Memory B cell (primary cell): ENCODE measurements at places on chromosomes 4 and X.

DNA sequence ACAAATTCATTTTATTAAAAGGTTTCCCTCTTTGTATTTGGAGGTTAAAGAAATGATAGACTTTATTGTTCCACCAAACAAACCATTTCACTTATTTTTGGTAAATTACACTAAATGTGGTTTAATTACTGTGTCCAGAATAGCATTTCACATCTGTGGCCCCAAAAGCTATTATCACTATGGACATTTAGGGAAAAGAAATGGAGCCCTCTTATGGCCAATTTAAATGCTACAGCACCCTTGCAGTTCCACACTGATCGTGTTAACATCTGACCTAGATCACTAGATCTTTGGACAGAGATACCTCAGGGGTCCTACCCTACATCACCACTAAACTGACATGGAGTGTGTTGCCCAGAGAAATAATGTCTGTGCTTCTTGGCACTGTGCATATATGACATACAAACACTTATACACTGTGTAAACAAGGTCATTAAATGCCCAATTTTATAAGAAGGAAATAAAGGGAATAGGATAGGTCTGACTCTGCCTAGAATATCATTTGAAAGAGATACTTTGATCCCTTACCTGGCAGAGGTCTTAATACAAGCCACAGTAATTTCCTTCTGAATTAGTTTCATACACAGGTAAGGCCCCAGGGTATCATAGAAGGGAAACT, 163.9 kb downstream of the KDR start:
- peaks cover 6% of the 10 kb centered on the region for H3K27me3 ChIP-seq
- no peak overlapping the region for H3K27ac ChIP-seq
- no peak overlapping the region for H3K4me3 ChIP-seq
- H3K4me1 ChIP-seq, result no peaks in the 10 kb centered on the region
- no peak for DNase-seq
- no peaks in the 10 kb centered on the region for H3K36me3 ChIP-seq

- peaks cover 43% of the 10 kb centered on the region for H3K4me1 ChIP-seq
- H3K27ac ChIP-seq, result peak overlapping the region; percentile 56
- peaks cover 2% of the 10 kb centered on the region for H3K36me3 ChIP-seq
- H3K4me3 ChIP-seq, result peak overlapping the region; percentile 52
- no peaks in the 10 kb centered on the region for H3K27me3 ChIP-seq
- DNase-seq, result no peak
These were observed 4.5 kb downstream of the RAB9A start for GRCh38 chrX:13693341-13693961.

DNA sequence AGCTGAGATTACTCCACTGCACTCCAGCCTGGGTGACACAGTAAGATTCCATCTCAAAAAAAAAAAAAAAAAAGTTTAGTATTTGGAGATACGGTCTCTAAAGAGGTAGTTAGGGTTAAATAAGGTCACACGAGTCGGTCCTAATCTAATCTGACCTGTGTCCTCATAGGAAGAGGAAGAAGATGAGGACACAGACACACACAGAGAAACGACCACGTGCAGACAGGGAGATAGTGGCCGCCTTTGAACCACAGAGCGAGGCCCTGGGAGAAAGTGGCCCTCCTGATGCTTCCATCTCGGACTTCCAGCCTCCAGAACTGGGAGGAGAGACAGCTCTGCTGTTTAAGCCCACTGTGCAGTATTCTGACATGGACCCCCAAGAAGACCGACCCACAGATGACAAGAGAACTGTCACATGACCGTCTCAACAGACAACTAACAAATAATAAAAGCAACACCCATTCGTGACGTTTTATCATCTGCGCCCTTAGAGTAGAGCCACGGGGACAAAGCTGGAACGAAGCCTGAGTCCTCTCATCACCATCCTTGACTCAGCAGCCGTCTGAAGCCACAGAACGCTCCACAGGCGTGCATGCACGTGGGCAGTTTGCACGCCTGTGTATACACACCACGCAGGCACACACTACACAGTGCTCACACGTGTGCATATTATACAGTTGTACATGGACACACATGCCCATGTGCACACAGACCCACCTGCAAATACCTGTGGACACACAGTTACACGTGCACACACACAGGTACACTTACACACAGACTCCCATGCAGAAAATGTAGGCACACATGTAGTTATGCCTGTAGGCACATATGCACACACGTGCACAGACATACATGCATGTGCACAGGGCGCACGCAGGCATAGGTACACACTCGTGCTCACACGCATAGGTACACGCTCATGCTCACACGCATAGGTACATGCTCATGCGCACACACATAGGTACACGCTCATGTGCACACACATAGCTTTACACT, 51.7 kb downstream of the FAM53A start:
- no peaks in the 10 kb centered on the region for H3K36me3 ChIP-seq
- peaks cover 8% of the 10 kb centered on the region for H3K27me3 ChIP-seq
- DNase-seq, result no peak
- H3K4me1 ChIP-seq, result no peaks in the 10 kb centered on the region
- no peak overlapping the region for H3K4me3 ChIP-seq

DNA sequence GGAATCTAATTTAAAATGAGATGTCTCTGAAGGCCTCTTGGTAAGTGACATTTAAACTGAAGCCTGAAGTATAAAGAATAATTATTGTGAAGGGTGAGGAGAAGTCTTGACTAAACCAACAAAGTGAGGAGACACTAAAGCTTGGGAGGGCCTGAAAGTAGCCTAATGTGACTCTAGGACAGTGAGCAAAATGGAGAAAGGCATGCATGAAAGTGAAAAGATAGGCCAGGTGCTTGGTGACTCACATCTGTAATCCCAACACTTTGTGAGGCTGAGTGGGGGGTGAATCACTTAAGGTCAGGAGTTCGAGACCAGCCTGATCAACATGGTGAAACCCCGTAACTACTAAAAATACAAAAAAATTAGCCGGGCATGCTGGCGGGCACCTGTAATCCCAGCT, 46.9 kb upstream of the SMARCAD1 start:
- H3K27me3 ChIP-seq, result peaks cover 1% of the 10 kb centered on the region
- H3K4me1 ChIP-seq, result no peaks in the 10 kb centered on the region
- no peak for DNase-seq
- H3K4me3 ChIP-seq, result no peak overlapping the region
- H3K27ac ChIP-seq, result no peak overlapping the region
- no peaks in the 10 kb centered on the region for H3K36me3 ChIP-seq

- DNase-seq, result no peak
- H3K36me3 ChIP-seq, result no peaks in the 10 kb centered on the region
- no peaks in the 10 kb centered on the region for H3K4me1 ChIP-seq
- H3K4me3 ChIP-seq, result no peak overlapping the region
These were observed 75.4 kb downstream of the FAT4 start for GRCh38 chr4:125390126-125390525.

DNA sequence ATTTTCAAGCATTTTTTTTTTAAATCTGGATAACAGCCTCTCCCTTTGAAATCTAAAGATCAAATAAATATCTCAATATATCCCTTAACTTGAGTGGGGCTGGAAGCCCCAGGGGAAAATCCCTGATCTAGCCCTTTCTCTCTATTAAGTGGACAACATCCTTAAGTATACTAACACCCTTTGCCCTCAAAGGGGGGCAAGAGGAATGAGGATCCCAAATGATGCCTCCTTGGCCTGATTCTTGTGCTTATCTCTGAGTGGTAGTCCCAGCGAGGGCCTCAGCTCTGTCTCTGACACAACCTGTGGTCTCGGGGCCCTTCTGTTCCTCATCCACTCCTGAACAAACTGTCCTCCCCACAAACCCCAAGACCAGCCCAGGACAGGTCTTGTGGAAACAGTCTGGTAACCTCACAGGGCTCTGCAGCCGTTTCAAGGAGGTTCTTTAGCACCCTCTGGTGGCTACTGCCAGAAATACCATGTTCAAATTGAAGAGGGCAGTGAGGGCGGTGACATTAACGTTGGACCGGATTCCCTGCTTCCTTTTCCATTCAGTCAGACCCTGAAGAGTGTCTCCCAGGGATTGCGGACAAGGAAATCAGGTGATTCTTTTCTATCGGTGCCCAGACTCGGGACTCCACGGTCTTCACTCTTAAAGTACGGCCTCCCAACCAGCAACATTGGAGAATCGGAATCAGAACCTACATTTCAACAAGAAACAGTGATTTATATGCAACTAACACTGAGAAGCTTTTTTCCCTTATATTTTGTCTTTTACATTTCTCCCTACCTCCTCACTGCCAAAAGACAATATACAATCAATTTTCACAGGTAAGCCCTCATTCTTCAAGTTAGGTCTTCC, 13.0 kb downstream of the CXCL13 start:
- no peaks in the 10 kb centered on the region for H3K36me3 ChIP-seq
- H3K4me3 ChIP-seq, result no peak overlapping the region
- H3K4me1 ChIP-seq, result peaks cover 9% of the 10 kb centered on the region

DNA sequence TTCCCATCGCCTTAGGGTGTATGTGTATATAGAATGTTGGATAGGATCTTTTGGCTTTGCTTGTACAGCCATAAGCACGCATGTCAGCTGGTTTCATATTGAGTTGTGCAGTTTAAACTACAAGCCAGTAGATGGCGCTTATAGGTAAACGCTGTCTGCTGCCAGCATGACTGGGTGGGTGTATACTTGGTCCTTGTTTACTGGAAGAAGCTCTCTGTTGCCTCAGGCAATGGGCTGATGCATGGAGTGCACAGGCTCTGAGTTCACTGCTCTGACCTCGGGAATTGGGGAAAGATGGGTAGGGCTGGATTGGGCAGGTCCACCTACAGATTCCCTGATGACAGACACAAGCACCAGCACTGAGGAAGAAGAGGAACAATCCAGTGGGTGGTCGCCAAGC, 831.5 kb downstream of the STIM2 start:
- H3K27ac ChIP-seq, result no peak overlapping the region
- no peaks in the 10 kb centered on the region for H3K4me1 ChIP-seq
- no peaks in the 10 kb centered on the region for H3K27me3 ChIP-seq
- DNase-seq, result no peak

- H3K4me3 ChIP-seq, result no peak overlapping the region
- H3K27ac ChIP-seq, result no peak overlapping the region
- no peaks in the 10 kb centered on the region for H3K4me1 ChIP-seq
These were observed 332.9 kb downstream of the RAB28 start for GRCh38 chr4:13151194-13151593.

DNA sequence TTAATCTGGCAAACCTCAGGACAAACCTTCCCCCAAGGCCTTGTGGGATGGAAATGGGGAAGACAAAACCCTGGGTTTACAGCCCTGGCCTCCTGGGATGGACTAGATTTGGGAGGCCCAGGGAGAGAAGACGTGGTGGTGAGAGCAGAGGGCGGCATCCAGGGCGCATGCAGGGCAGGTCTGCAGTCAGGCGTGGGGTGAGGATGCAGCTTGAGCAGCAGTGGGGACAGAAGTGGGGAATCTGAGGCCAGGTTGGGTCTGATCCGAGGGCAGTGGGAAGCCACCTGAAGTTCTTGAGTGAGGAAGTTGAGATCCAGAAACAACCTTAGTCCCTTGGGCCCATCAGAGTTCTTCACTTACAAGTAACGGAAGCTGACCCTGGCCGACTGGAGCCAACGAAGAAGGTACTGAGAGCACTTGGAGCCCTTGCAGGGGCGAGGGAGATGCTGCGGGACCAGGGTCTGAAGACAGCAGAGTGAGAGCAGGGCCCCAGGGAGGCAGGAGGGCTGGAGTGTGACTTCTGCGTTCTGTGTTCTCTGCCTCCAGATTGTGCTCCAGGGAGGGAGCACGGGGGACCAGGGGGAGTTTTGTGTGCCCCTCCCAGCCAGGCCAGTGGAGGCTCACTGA, 42.0 kb upstream of the GPR78 start:
- no peak overlapping the region for H3K27ac ChIP-seq
- H3K36me3 ChIP-seq, result peaks cover 2% of the 10 kb centered on the region
- peaks cover 3% of the 10 kb centered on the region for H3K4me1 ChIP-seq
- no peak for DNase-seq
- H3K27me3 ChIP-seq, result peaks cover 3% of the 10 kb centered on the region

DNA sequence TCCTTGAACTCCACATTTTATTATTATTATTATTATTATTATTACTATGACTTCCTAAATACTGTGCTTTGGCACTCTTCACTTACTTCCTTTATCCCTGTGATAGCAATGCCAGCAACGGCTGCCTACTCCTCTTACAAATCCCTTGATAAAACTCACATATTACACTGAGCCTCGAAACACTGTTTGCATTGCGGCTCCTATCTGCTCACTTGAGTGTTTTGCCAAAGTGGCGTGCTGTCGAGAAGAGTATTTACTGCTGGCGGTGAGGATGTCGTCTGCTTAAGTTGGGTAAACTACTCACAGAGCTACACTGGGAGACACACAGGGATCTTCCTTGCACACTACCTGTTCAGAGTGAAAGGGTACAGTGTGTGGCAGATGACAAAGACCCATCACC, 143.4 kb upstream of the VCX3A start:
- H3K27ac ChIP-seq, result no peak overlapping the region
- no peak for DNase-seq
- H3K27me3 ChIP-seq, result peaks cover 2% of the 10 kb centered on the region
- H3K36me3 ChIP-seq, result no peaks in the 10 kb centered on the region

DNA sequence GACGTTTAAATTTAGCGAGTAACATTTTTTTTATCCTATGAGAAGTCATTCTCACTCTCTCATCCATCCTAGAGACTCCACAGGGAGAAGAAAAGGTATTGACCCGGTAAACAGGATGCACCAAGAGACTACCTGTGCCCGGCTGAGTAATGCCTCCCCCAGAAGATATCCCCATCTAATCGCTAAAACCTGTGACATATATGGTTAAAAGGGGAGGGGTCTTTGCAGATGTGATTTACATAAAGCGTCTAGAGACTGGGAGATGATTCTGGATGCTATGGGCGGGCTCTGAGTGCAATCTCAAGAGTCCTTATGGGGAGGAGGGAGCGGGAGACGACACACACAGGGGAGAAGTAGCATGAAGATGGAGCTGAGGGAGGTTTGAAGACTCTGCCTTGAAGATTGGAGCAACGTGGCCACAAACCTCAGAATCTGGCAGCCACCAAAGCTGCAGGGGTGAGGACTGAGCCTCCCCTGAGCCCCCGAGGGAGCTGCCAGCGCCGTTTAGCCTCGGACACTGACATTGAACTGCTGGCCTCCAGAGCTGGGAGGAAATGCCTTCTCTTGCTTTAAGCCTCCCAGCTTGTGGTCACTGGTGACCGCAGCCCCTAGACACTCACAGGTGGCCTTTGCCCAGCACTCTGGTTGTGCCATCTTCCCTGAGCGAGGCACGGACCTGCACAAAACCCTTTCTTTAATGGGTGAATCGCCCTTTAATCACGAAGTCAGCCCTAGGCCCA, 11.2 kb downstream of the ABLIM2 start:
- peak overlapping the region; percentile 75 for H3K27ac ChIP-seq
- no peak for DNase-seq
- H3K36me3 ChIP-seq, result no peaks in the 10 kb centered on the region
- H3K4me3 ChIP-seq, result no peak overlapping the region
- H3K4me1 ChIP-seq, result no peaks in the 10 kb centered on the region

DNA sequence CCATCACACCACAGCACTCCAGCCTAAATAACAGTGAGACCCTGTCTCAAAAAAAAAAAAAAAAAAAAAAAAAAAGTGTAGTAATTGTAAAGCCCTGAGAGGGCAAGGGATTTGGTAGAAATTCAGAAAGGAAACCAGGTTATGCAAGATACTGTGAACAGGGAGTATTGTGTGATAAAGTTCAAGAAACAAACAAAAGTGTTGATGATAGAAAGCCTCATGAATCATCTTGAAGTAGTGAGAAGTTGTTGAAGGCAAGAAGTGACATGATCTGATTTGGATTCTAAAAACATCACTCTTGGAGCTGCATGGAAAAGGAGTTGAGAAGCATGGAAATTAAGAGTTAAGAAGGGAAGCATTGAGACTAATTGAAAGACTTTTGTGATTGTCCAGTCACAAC, 102.2 kb downstream of the RAP1GDS1 start:
- no peak for DNase-seq
- peaks cover 7% of the 10 kb centered on the region for H3K4me1 ChIP-seq
- peaks cover 37% of the 10 kb centered on the region for H3K36me3 ChIP-seq
- H3K4me3 ChIP-seq, result no peak overlapping the region
- H3K27ac ChIP-seq, result no peak overlapping the region

GRCh38 chr4:37968747-37969146, 8.5 kb downstream of the PTTG2 start:
- no peaks in the 10 kb centered on the region for H3K27me3 ChIP-seq
- no peak for DNase-seq
- H3K4me3 ChIP-seq, result no peak overlapping the region
- peaks cover 6% of the 10 kb centered on the region for H3K36me3 ChIP-seq
- H3K27ac ChIP-seq, result no peak overlapping the region
